RWPE2 (cell line): ENCODE measurements at places on chromosomes 12 and 14.

- DNase-seq = no peak
These were observed 592.9 kb upstream of the FBXO33 start for GRCh38 chr14:40025101-40025500.

DNA sequence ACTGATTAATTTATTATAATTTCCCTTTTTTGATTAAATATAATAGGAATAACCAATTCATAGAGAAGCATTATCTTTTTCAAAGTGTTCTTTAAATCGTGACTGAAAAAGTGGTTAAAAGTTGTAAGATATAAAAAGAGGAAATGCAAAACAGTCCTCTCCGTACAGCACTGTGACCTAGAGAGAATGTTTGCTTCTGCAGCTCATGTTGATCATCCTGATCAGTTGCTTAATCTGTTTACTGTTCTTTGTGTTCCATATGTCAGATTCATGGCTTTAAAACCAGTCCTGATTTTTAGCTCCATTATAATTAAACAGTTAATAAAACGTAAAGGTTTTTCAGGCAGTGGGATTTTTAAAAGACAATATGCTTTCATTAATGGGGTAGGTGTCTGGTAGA, 4.7 kb downstream of the TTC8 start:
- DNase-seq = no peak

- DNase-seq = no peak
These were observed 38.3 kb downstream of the GYS2 start for GRCh38 chr12:21566223-21566906.

DNA sequence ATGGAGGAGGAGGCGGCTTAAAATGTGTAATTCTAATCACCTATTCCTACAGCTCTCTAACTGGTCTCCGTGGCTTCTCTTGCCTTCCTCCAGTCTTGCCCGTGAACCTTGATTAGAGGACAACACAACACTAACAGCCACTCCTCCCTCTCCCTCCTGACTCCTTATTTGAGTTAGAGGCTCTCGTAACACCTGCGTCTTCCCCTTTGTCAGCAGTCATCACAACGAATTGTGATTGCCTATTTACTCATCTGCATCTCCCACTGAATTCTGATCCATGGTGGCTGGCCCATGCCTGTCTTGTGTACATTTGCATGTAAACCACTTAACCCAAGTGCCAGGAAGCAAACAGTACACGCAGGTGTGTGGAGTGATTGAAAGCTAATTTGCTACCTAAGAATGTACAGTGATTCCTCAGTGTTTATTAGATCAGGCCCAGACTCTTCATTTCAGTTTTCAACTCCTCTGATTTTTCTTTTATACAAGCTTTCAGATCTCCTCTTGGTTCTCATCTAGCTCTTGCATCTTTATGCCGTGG, 154.5 kb downstream of the MON2 start:
- DNase-seq = no peak

DNA sequence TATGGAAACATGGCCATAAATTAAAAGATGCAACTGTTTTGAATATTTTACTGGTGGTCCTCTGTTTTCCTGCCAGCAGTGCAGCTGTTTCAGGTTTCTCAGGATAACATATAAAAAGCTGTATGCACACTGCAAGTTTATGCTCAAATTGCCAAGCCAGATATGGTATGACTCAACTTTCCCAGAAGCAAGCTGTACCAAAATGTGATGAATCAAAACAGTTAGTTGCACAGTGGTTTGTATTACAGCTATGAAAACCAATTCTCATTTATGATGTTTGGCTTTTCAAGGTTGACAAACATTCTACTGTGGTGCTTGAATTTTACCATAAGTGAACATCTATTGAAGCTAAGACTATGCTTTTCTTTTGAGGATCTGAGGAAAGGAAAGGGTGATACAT, 15.5 kb downstream of the TRMT5 start:
- DNase-seq = no peak

DNA sequence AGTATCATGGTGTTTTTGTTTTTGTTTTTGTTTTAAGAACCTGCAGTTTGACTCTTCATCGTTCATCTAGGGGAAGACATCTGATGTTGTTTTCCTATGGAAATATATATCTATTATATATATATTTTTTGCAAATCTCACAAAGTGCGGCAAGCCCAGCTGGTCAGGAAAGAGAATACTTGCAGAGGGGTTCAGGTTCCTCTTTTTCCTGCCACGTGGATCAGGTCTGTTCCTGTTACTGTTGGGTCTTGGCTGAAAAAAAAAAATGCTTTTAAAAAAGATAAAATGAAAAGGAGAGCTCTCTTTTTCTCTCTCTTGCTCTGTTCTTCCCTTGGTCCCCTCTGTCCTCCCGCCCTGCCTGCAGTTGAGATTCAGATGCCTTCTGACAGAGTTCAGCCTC, 179.4 kb upstream of the BCL2L14 start:
- no peak for DNase-seq

GRCh38 chr14:56949828-56950227, 139.5 kb upstream of the OTX2 start:
- DNase-seq = no peak

DNA sequence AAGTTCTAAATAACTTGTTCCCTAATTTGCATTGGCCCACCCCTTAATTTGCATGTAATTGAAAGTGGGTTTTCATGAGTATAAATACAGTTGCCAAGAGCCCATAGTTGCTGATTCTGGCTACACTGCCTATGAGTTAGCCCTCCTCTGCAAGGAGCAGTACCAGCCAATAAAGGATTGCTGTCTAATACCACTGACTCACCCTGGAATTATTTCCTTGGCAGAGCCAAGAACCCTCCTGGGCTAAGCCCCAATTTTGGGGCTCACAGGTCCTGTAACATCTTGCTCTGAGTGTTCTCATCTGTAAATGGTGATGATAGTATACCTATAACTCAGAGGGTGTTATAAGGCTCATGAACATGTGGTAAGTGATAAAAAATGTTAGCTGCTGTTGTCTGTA, 6.8 kb downstream of the TTC8 start:
- no peak for DNase-seq

DNA sequence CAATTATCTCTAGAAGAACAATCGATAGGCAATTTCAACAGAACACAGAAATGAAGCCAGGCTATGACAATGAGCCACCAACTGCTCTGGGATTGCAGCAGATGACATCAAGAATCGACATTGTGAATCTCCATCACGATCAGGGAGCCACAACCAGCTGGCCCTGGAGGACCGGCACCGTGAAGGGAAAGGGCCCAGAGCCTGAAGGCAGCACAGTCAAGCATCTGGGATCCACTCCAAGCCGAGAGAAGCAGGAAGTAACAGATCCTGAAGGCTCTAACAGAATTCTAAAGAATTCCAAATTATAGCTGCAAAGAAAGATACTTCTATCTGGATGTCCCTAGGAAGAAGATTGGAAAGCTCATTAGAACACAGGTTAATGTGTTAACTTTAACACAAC, 61.0 kb downstream of the LRRC74A start:
- no peak for DNase-seq

DNA sequence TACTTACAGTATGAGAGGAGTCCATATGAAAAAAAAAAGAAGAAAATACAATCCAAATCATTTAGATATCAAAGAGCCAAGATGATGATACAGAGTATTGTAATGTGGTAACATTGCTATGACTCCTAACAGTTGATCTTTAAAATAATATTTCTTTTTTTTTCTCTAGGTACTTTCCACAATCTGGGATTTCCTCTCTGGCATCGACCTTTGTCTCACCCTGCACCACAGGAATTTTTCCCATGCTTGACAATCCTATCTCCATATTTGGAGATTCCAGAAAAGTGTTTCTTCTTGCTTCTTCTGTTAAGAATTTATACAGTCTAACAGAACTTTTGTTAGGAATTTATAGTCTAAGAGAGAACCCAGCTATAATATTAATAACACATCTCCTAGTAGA, 184.4 kb downstream of the ITPR2 start:
- DNase-seq = no peak

GRCh38 chr14:19918553-19919264, 1.7 kb upstream of the OR4K5 start:
- DNase-seq = no peak

GRCh38 chr12:89707703-89708564, 704 bp downstream of the ATP2B1 start:
- DNase-seq = peak; percentile 69
